Inflammatory macrophage (primary cell): ENCODE measurements at places on chromosomes 2 and 18.
A peak's percentile ranks its signal among the peaks of the same experiment; 100 is the strongest.

GRCh38 chr2:20471902-20472559, 25.2 kb downstream of the RHOB start:
- no peak for DNase-seq

- DNase-seq = no peak
Measured at GRCh38 chr2:184113696-184114403, 484.5 kb upstream of the ZNF804A start.

- DNase-seq = peak; percentile 26
Measured at GRCh38 chr2:53740170-53740569, 27.4 kb upstream of the CHAC2 start.

DNA sequence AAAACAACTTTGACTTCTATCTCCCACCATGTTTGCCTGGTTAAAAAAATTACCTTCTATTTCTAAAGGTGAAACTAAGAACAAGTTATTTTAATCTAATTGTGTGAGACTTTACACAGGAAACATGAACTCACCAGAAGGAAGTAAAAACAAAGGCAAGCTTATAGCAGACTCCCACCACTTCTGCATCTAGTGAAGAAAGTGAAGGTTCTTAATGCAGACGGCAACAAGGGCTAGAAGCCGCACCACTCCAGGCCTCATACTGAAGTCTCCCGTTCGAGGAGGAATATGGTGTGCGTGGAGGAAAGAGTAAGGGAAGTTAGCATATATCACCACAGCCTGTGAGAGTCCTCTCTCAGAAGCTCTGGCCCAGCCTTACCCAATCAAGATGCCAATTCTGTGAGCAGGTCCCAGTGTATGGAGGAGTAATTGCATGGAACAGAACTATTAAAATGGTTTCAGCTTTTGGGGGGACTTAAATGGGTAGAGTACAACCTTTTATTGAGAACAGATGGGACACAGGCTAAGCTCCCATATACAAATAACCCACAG, 958.7 kb downstream of the BCL11A start:
- peak; percentile 43 for DNase-seq

GRCh38 chr2:102768892-102769291, 7.1 kb downstream of the TMEM182 start:
- no peak for DNase-seq

- DNase-seq = no peak
Measured at GRCh38 chr18:79326413-79327198, 69.1 kb upstream of the NFATC1 start.

- no peak for DNase-seq
Measured at GRCh38 chr18:61988100-61988499, 95.3 kb upstream of the RNF152 start.

DNA sequence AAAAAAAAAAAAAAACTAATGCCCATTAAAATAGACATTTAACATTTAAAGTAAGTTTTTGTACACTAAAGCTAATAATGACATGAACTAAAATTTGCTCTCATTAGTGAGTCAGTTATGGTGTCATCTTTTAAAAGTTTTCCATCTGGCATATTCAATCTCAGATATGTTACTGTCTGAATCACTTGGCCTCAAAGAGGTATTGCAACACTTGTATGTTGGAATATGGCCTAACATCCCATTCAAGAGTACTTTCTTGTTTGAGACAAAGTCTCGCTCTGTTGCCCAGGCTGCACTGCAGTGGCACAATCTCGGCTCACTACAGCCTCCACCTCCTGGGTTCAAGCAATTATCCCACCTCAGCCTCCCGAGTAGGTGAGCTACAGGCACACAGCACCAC, 169.7 kb downstream of the TMEM163 start:
- no peak for DNase-seq

DNA sequence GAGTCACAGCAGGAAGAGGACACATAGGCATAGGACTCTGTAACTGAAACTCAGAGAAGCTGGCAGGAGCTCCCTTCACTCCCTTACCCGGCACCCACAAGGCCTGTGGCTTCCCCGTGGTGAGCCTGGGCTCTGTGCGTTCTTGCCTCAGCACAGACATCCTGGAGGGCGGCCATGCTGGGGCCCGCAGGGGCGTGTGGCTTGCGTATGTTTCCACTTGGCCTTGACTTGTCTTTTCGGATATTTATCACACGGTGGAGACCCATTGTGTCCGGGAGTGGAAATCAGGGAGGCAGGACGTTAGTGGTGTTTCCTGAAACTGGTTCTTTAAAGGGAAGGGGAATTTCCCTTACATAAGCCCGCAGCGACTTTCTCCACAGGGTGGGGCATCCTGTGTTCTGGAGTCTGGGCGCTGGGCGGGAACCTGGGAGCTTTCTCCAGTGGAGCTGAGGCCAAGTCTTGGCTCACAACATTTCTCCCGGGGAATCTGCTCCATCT, 49.9 kb upstream of the EML6 start:
- peak; percentile 59 for DNase-seq

GRCh38 chr2:43729491-43730174, 44.2 kb upstream of the DYNC2LI1 start:
- DNase-seq = no peak

DNA sequence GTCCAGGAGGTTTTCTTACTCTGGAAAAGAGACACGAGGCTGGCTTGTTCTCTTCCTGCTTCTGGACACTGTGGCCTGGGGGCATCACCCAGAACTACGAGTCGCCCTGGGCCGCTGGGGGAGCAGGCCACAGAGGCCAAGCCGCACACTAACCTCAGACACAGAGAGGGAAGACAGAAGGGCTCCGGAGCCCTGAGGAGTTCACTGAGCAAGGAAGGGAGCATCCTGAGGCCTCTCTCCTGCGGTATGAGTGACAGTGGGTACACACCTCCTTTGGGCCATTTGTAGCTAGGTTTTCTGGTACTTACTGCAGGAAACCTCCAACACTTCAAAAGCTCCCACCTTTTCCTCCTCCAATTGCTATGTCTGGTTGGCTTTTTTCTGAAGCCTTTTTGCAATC, 494.1 kb downstream of the DLGAP1 start:
- no peak for DNase-seq

GRCh38 chr2:236551471-236552211, 18.0 kb upstream of the ACKR3 start:
- peak; percentile 69 for DNase-seq

DNA sequence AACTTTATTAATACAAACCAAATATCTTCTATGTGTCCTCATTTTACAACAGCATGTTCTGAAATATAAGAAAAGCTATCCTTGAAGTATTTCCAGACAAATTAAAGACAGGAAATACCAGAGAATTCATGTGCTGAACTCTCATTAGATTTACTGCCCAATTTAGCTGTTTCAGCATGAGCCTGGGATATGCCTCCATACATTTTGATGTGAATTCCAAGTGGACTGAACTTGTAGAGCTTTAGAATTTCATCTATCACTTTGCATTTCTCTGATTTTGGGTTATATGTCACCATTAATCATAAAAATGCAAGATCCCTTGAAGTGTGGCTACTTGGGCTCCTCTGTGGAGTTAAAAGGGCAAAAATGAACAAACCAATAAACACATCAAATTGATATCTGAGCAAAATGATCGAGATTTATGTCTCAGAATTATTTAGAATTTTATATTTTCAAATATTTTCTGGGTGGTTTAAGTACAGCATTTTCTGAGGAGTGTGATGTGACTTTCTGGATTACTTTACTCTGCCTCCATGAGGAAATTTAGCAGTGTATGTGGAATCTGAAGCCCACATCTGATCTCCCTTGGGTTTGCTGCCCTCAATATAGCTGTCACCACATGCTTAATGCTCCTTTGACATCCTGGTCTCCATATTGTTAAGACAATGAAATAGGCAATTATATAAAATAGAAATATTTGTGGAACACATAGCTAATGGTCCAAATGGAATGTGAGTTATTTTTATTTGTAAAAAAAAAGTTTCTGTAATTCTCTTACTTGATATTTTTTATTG, 206.6 kb upstream of the RBMS1 start:
- no peak for DNase-seq

- peak; percentile 68 for DNase-seq
Measured at GRCh38 chr18:9856092-9856491, 29.7 kb upstream of the TXNDC2 start.

DNA sequence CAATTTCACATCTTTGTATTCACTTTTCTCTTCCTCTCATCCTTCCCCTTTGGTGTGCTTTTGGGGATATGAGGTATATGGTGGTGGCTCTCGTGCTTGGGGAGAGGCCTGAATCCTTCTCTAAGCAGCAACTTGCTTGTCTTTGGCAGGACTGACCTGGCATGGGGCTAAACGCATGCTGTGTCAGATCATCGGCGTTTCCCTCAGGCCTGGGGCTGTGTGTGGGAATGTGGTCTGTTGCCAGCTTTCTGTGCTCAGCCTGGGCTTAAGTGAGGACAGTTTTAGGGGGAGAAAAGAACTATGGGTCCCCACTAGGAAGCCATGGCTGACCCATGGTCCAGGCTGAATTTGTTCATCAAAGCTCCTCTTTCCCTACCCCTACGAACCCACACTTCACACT, 60.7 kb downstream of the TET3 start:
- DNase-seq = no peak

GRCh38 chr18:66749481-66750035, 145.7 kb upstream of the CDH19 start:
- DNase-seq = no peak

GRCh38 chr2:71932780-71933466, 214.7 kb downstream of the CYP26B1 start:
- DNase-seq = no peak

DNA sequence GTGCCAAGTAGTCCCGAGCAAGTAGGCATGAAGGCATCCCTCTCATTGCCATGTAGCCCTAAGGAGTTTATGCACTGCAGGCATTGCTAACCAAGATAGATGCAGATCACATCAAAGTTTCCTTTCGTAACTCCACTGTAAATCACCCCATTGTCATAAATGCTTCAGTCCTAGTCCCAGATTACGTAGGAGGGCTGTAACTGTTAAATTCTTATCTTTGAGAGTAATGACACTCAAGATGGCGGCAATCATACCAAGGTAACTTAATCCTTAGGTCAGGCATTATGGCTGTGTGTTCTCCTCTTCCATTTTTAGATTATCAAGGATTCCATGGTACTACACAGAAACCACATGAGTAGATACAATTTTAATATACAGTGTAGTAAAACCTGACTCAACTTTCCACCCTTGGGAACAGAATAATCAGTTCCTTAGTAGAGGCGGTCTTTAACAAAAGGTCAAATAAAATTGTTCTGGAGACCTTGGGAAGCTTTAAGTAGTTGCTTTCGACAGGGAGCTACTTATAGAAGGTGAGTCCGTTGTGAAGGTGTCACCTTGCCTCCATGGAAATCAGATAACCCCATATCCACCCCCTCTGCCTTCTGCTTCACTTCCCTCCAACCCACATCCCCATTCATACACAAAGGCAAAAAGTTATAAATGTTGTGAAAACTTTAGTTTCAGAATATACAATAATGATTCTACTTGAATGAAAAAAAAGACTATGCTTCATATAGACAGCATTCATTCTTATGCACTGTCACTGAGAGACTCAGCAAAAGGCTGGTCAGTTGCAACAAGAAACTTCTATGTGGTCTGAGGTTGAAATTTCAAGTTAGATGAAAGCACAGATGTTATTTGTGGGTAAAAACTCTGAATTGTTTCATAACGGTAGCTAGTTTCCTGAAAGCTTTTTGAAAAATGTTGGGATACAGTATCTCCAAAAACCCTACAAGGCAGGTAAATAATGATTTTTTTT, 64.8 kb upstream of the GALNT5 start:
- no peak for DNase-seq

GRCh38 chr18:31225668-31226067, 63.0 kb upstream of the DSC1 start:
- no peak for DNase-seq

- no peak for DNase-seq
Measured at GRCh38 chr2:85702172-85702571, 8.0 kb downstream of the GNLY start.

DNA sequence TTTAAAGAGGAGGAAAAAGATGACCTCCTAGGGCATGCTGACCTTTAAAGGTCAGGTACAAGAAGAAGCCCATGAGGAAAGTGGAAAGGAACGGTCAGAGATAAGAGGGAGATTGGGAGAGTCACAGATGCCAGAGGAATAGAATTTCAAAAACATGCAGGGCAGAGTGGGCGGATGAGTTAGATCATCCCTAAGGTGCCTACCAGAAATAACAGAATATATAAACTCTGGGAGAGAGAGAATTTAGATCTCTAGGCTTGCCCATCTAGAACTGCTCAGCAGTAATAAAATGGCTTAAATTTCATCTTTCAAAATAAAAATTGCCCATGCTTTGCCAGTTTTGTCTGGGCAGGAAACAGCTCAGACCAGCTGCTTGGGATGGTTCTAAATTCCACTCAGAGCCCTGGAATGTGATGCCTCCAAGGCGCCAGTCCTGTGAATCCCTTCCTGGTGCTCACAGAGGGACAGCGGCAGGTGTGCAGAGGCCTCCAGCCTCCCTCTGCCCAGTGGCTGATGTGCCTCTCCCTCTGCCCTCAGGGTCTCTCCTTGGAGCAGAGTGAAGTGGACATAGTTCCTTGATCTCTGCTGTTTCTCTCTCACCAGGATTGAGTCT, 130.9 kb downstream of the ANTXR1 start:
- DNase-seq = no peak

DNA sequence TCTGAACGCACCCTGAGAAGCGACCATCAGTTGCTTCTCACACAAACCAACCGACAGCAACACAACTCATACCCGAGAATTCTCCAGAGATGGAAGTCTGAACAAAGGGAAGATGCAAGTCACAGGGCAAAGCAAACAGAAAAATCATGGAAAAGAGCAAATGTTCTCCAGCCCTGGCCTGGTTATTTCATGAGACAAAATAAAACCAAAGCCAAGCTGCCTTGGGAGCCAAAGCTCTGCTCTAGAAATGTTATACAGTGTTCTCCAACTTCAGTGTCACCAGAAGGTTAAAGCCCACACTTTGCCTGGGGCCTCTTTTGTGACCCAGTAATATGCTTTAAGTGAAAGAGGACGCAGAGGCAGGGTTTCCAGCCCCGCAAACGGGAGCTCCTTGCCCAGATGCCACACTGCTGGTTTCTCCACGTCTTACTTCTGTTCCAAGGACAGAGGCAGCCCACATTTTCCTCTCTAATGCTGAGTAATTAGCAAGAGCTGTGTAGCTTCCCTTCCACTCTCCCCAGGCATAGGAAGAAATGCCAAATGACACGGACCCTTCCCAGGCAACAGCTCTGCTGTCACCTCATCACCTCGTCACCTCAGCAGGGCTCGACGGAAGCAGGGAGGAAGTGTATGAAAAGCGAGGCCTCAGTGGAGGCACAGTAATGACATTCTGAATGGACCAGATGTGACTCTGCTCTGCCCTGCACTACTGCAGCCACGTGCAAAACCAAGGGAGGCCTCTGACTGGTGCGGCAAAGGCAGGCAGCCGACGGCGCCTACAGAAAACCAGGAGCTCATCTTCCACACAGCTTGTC, 64.7 kb downstream of the FBXO15 start:
- peak; percentile 12 for DNase-seq

DNA sequence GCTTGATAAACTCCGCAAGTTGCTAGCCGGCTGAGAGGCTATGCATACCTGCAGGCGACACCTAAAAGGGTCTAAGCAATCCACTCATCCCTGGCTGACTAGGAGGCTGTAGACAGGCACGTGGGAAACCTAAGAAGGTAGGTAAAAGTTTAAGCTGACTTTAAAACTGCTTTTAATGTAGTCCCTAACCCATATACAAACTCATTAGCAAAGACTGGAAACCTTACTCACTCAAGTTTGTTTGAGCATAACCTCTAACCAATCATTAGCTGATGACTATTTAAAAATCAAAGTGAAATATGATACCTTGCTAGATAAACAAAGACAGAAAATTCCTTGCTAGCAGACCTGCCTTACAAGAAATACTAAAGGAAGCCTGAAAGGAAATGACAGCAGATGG, 106.4 kb downstream of the EXOC6B start:
- no peak for DNase-seq

- no peak for DNase-seq
Measured at GRCh38 chr2:108351889-108352288, 25.9 kb upstream of the SULT1C4 start.
